Kidney capillary endothelial cell (primary cell): ENCODE measurements at places on chromosomes 7 and 10.

DNA sequence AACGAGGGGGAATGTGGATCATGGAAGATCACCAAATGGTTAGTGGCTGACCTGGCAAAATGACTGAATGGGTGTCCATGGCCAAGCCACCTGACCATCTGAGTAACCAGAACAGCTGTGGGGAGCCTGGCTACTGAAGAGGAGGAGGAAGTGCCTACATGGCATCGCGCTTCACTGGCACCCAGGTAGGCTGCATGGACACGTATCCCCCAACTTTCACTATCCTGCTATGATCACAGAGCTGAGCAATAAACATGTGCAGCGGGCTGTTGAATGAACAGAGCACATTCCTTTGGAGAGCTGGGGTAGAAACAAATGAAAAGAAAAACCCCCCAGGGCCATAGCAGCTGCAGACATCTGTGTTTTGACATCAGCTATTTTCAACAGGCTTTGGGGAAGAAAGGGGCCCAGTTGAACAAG is 6.5 kb downstream of the AKR1B1 start:
- no peak for DNase-seq

DNA sequence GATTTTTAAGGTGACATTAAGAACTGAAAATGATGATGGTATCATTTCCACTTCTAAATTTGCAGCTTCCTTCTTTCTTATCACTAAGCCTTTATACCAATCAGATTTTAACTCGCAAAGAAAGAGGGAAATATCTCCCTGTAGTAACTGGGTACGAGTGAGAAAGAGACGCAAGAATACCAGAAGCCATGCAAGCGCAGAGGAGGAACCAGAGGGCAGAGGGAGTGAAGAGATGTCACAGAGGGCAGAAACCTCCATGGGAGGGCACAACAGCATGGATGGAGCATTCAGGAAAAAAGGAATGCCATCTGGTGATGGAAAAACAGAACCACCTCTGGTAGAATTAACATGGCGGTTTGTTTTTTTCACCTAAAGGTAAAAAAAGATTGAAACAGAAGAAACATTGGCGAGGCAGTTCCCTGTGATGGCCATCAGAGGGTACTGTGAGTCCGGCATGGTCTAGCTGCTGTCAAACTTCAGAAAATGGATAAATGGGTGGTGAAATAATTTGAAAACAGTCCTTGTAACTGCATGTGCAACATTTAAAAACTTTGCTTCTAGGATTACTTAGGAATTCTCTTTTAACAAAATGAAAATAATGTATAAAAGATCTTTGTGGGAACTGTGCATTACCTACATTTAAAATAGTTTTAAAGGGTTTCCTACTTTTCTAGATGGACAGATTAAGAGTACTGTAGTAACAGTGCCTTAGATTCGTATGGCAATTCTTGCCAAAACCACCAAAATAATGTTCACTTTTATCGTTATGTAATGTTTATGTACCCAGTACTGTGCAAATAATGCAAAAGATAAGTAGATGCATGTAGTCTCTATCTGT is 91.8 kb downstream of the ARHGAP12 start:
- DNase-seq: peak; percentile 22

- DNase-seq: no peak
Observed at GRCh38 chr7:14691034-14691433, 211.5 kb downstream of the DGKB start.

DNA sequence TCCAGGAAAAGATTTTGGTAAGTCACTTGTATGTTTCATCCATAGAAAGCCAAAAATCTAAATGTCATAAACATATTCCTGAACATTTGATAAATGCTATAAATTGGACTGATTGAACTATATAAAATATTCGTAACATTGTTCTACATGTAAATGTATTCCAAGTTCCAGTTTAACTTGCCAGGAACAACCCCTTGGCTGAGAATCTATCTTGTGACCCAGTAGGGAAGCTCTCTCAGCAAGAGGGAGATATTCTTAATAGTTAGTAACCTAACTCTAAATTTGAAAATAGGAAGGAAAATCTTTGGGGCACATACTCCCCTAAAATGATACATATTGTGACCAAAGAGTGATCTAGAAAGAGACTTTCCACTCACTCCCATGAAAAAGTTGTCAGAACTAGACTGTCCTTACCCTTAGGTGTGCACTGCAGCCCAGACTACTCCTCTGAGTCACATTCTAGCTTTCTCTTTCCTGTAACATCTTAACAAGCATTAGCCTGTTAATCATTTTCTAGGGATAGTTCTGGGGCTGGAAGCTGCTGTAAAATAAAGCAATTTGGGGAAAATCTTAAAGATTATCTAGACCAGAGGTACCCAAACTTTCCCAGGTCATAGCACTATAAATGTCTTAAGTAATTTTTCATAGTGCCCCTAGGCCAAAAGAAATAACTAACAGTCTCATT is 73.7 kb upstream of the SKAP2 start:
- DNase-seq: no peak

GRCh38 chr7:95718577-95719410 is 53.6 kb upstream of the DYNC1I1 start:
- peak; percentile 27 for DNase-seq

- no peak for DNase-seq
Observed at GRCh38 chr7:42527004-42527403, 290.0 kb upstream of the GLI3 start.

GRCh38 chr7:35037211-35037525 is at the start of gene DPY19L1:
TSS of gene DPY19L1 (minus strand) at chr7:35037485. CDS start at chr7:35037394, 91 bp downstream.
- no peak for DNase-seq

- DNase-seq: peak; percentile 62
Observed at GRCh38 chr7:22723181-22723601, 3.8 kb upstream of the IL6 start.

- DNase-seq: no peak
Observed at GRCh38 chr7:19991936-19992335, 218.5 kb upstream of the TMEM196 start.

DNA sequence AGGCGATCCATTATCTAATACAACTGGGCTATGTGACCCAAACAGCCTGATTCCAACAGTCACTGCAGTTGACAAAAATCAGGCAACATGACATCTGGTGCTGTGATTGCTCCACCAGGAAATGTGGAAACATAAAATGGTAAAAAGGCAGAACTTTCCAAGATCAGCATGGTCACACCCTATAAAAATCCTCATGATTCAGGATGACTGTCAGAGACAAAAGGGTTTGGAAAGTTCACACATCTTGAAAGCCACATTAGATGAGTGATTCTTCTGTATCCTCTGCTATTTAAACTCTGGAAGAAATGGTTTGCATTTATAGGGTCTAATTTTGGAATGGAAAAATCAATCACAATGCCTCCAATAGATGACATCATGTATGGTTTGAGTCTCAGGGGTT is 662.6 kb upstream of the IGFBP3 start:
- no peak for DNase-seq

- DNase-seq: no peak
Observed at GRCh38 chr10:18721067-18721466, 61.8 kb downstream of the ARL5B start.

GRCh38 chr10:57218382-57218781 is 857.3 kb upstream of the ZWINT start:
- no peak for DNase-seq

- DNase-seq: no peak
Observed at GRCh38 chr7:17369691-17370426, 71.4 kb downstream of the AHR start.

GRCh38 chr7:7772397-7772821 is 54.0 kb upstream of the RPA3 start:
- no peak for DNase-seq

DNA sequence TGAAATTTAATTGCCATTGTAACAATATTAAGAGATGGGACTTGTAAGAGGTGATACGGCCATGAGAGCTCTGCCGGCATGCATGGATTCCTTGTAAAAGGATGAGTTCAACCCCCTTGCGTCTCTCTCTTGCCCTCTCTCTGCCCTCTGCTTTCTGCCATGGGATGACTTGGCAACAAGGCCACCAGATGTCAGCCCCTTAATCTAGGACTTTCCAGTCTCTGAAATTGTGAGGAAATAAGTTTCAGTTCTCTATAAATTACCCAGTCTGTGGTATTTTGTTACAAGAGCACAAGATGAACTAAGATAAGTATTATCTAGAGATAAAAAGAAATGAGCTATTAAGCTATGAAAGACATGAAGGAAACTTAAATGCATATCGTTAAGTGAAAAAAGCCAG is 145.7 kb upstream of the AHR start:
- DNase-seq: no peak
